NB4 (cell line): ENCODE measurements at places on chromosomes 13 and 19.

- DNase-seq, result no peak
These were observed 3.3 kb downstream of the TULP2 start for GRCh38 chr19:48895226-48895625.

GRCh38 chr19:49987159-49987698, 26.3 kb upstream of the SIGLEC11 start:
- DNase-seq, result peak; percentile 99

DNA sequence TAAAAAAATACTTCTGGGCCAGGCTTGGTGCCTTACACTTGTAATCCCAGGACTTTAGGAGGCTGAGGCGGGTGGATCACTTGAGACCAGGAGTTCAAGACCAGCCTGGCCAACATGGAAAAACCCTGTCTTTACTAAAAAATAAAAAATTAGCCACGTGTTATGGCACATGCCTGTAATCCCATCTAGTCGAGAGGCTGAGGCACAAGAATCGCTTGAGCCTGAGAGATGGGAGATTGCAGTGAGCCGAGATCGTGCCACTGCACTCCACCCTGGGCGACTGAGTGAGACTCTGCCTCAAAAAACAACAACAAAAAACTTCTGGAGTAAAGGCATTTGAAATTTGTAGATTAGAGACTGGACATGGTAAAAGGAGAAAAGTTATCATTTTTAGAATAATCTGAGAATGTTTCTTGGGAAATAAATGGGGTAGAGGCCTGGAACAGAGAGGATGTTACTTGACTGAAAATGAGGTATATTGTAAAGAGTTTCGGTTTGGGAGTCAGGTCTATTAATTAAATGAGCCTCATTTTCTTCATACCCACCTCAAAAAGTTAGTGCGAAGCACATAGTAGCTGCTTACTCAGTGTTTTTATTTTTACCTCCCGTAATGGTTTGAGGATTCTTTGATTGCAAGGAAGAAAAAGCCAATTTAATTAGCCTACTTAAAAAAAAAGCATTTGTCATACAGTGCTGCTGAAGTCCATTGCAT, 2.6 kb downstream of the AKAP11 start:
- DNase-seq, result no peak

GRCh38 chr19:7550987-7551761, 15.7 kb downstream of the PNPLA6 start:
- peak; percentile 65 for DNase-seq

DNA sequence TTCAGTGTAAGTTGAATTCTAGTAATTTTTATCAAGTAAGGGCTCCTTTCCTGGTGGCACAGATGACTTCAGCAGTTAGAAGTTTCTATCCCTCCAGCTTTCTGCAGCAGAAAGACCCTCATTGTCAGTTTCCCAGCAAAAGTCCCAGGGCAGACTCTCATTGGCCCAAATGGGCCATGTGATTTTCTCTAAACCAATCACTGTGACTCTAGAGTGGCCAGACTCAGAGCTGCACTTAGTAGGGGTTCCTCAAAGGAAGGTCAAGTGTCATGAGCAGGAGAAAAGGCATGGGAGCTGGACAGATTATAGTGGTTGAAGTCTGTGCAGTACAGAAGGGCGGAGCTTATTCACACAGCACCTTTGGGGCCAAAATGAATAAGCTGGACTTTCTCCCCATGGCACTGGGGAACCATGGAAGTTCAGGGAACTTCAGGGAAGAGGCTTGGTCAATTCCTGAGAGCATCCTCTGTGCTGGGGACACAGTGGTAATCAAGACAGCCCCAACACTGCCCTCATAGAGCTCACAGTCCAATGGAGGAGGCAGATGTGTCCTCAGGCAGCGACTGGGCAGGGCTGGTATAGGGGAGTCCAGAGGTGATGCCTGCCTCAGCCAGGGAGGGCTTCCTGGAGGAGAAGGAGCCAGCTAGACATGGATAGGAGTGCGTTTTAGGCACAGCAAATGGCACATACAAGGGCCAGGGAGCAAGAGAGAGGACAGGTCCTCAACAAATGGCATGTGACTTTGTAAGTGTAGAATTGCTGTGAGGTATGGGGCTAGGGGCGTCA, 18.3 kb downstream of the CKM start:
- DNase-seq, result no peak

- DNase-seq, result no peak
These were observed 4.3 kb downstream of the CD37 start for GRCh38 chr19:49339301-49340068.

- no peak for DNase-seq
These were observed 15.8 kb downstream of the DGKH start for GRCh38 chr13:42064259-42064658.

DNA sequence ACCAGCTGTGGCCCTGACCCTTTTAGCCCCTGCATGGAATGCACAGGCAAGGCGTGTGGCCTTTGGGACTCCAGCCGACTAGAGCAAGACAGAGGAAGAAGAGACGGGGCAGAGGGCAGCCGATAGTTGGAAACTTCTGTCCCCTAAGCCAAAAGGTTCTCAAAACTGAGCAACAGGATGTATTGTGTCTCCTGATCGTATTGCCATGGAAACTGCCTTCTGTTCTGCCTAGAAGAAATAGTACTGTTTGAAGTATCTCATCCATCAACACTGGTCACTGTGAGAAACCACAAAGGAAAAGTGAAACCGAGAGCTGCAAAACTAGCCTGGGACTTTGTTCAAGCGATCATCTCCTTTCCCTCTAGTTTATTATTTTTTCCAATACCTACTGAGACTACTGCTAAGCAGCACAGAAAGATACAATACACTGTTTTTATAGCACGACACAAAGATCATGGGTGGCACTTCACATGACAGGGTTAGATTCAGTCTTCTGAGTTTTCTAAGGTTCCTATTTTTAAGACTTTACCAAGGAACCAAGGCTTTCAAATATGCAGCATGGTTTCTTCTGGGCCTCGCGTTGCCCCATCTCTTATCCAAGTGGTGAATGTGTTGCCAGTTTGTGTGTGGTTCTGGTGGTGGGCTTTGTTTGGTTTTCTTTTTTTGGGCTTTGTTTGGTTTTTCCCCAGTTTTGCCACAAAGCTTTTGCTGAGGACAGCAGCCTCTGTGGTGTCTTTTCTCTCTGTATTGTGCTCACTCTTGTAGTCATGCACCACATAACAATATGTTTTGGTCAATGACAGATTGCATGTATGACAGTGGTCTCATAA, 49.3 kb upstream of the GPR183 start:
- DNase-seq, result no peak
